ENCODE measurements at places on chromosomes 12 and 14. TPM values are rescaled to one million over a fixed set of nuclear protein-coding genes. Genes with fewer than 3 reads are reported as not detected.

LMO3 gene
- total RNA-seq = 0.56 TPM

GNG2 gene
- total RNA-seq = 7.7 TPM

RDH12 gene
- total RNA-seq = not detected

CPSF2 gene
- total RNA-seq = 48.5 TPM

PRH2 gene
- not detected for total RNA-seq

INHBC gene
- total RNA-seq = not detected

CAPZA3 gene
- not detected for total RNA-seq

SLC8A3 gene
- total RNA-seq = under 0.01 TPM

TUNAR gene
- total RNA-seq = not detected
